ENCODE measurements at places on chromosomes 13 and 19.

GRCh38 chr19:55158848-55159749 lies 1.6 kb upstream of the TNNI3 start:
- no peak for ATAC-seq

- ATAC-seq = no peak
Measured at GRCh38 chr13:93727211-93728141, 500.9 kb downstream of the GPC6 start.

DNA sequence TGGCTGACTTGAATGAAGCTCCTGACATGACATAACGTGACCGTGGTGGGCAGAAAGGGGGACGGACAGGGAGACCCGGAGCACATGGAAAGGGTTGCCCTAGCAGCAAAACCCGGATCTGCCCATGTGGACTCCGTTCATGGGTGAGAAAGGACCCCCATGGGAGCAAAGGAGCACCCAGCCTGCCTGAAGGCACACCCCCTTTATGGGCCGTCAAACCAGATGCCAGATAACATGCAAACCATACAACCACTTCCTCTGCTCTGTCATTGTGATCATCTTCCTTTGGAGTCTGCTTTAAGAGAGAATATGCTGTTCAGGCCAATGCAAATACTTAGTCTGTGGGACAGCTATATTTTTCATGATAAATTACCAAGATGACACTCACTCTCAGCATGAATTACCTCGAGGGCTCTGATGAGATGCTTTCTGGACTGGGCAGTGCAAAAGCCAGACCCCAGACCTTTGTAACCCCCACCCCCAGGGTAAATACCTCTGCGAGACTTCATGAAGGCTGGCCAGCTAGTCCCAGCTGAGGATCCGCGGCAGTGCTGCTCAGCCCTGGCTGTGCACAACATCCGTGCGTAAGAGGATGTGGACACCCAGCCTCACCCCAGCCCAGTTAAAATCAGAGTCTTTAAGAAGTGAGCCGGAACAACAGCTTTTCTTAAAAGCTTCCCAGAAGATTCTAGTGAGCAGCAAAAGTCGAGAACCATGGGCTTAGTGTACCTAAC lies 126.6 kb downstream of the USP12 start:
- peak; percentile 89 for ATAC-seq

DNA sequence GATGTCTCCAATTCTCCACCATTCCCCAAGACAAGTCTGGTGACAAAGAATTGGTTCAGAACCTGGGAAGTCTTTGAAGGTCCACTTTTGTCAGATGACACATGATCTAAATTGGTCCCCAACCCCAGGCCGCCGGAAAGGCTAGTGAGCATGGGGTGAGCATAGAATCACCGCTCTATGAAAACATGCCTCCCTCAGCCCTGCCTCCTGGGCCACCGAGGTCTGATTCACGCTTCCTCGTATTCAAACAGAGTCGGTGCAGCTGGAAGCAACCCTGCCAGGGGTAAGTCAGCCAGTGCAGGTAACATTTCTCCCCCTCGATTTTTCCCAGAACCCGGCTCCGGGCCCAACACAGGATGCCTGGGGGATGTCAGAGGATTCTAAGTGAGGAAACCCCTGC lies 33.9 kb upstream of the KLF2 start:
- no peak for ATAC-seq

- no peak for ATAC-seq
Measured at GRCh38 chr19:1991018-1991913, 24.2 kb downstream of the BTBD2 start.

DNA sequence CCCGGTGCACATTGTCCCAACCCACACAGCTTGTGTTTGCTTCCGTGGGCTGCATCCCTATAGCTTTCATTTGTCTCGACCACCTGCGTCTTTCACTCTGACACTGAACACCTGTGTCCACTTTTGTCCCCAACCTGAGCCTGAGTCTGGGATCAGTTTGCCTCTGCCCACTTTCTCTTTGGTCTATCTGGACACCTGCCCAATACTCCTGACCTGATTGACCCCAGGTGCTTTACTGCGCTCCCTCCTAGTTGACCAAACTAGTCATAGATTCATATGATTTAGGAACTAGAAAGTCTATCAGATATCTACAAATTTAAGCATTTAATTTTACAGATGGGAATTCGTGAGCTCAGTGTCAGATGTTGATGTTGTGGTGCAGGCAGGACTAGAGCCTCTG lies 209.9 kb downstream of the DCT start:
- ATAC-seq = no peak

DNA sequence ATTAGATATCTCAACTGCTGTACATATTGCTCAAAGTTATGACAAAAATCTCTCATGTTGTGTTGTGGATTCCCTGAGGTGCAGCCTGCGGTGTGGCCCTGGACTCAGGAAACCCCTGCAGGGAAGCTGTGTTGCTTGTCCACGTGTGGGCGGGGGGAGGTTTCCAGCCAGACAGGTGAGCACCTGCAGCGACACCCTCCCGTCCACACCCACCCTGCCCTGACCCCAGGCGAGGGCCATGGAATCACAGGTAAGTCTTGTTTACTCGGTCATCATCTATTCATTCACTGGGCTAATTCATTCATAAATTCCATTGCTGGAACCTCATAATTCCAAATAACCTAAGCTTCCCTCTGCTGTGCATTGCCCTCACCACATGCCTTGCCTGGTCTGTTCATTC lies 14.1 kb downstream of the PLPP2 start:
- no peak for ATAC-seq

DNA sequence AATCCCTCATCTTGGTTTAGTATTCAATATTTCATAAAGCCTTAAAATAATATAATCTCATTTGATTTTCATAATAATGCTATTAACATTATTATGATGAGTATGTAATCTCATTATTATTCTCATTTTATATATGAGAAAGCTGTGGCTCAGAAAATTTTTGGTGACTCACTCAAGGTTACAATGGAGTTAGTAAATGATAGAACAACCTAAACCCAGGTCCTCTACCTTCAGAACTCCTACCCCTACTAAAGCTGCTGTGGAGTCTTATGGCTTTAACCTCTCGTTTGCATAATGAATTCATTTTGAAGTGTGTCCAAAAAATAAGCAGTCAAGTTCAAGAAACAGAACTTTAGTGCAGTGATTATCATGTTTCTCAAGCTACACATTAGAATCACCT lies 226.3 kb downstream of the TBC1D4 start:
- ATAC-seq = no peak

GRCh38 chr13:52092087-52092486 lies 36.8 kb downstream of the NEK5 start:
- no peak for ATAC-seq

GRCh38 chr13:23129331-23129730 lies 51.4 kb upstream of the SGCG start:
- no peak for ATAC-seq

DNA sequence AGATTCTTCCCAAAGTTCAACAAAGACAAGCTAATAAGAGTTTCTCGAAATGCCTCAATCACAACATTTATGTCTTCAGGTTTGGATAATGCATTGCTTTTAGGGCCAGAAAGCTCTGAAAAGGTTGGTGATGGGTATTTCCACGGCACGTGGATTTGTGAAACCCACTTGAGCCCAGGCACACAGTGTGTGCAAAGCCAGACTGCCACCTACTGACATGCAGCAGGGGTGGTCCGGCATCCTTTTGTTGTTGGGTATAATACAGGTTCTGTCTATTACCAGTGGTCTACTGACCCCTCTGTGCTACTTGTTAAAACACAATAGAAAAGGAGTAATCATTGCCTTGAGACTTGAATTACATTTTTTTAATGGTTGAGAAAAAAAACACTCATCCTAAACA lies 225.6 kb downstream of the RAP2A start:
- ATAC-seq = no peak

- no peak for ATAC-seq
Measured at GRCh38 chr13:77358001-77358400, 31.1 kb upstream of the MYCBP2 start.

DNA sequence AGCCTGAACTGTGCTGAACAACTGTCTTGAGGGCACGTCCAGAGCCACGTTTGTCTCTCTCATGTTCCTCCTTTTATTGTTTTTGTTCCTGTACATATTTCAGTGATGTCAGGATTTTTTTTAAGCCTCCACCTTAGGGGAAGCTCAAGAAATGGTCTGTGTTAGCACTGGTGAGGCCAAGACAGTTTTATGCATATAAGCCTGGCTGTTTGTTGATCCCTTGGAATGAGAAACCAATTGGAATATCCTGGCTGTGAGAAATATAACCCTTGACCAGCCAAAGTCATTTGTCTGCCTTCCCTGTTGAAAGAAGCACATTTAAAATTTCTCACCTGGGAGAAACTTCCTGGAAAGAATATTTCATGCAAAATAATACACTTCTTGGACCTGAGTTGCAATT lies 115.8 kb downstream of the DNAJC15 start:
- no peak for ATAC-seq

- ATAC-seq = peak; percentile 51
Measured at GRCh38 chr19:12880551-12881171, 588 bp downstream of the DNASE2 start.

- ATAC-seq = no peak
Measured at GRCh38 chr13:99819967-99820366, 151.6 kb downstream of the ZIC5 start.

Measured in stimulated activated memory B cell treated with anti-CD40 and anti-IgM and Interleukin-4, amounts not matched to agents 10 μg/mL and 1 μg/mL and 100 μg/mL, for 72 hours (primary cell).